ENCODE measurements at places on chromosomes 4 and X.

DNA sequence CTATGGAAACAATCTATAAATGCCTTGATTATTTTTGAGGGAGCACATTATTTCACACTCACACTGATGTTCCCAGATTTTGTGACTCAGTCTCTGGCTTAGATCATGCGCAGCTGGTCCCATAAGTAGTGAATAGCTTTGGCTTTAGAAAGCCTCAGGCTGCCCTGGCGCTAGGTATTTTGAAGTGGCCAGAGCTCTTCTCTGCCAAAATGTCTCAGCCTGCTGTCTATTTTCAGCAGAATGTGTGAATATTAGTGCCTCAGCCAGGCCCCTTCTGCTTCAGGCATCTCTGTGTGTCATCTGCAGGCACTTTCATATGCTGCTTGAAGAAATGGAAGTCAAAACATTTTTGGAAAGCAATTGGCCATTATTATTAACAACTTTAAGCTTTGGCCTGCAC lies 931.0 kb upstream of the INTU start:
- no peak for DNase-seq

- DNase-seq, result no peak
Measured at GRCh38 chr4:8516996-8517550, 63.1 kb upstream of the GPR78 start.

GRCh38 chr4:139515531-139515958 lies 40.5 kb downstream of the SETD7 start:
- no peak for DNase-seq

DNA sequence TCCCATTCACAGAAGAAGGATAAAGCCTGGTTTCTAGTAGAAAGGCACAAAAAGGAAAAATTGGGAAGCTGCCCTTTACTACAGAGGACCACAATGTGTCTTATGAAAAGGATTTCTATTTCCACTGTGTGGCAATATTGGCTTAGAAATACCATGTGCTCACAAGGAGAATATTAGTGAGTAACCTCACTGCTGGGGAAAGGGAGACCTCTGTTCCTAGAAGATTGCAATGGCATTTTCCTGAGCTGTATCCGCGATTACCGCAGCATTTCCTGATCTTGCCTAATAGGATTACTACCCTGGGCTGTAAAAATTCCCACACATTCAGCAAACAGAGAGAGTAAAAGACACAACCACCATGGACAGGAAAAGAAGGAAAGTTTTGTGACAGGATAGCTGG lies 308.8 kb upstream of the TECRL start:
- no peak for DNase-seq

- DNase-seq, result no peak
Measured at GRCh38 chrX:132561483-132561882, 72.6 kb upstream of the MBNL3 start.

DNA sequence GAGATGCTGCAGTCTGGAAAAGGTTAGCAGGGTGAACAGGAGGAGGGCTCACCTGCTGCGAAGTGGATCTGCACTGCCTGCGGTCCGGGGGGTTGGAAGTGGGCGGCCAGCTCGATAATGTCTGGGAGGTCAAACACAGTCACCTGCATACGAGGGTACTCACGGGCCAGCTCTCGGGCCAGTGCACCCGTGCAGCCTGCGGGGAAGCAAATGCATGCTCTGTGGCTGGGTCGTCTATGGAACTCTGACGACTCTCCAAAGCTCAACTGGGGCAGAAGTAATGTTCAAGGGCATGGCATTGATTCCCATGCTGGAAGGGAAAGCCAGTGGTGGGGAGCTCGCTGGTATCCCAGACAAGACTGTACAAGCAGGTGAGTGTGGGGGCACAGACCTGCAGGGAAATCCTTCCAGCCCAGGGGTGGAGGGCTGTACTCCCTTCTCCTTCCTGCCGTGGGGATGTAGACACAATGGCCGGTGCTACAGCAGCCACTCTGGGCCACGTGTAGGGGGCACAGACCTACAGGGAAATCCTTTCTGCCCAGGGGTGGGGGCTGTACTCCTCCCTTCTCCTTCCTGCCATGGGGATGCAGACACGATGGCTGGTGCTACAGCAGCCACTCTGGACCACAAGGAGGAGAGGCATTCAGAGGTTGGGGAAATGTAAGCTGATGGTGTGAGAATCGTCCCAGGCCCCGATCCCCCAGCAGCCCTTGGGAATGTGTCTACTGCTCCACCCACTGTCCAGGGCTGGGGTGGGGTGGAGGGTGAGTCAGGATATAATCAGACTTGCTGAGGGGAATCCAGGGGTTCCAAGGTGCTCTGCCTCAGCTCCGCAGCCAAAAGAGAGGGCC lies 26.2 kb upstream of the SLC25A6 start:
- no peak for DNase-seq

DNA sequence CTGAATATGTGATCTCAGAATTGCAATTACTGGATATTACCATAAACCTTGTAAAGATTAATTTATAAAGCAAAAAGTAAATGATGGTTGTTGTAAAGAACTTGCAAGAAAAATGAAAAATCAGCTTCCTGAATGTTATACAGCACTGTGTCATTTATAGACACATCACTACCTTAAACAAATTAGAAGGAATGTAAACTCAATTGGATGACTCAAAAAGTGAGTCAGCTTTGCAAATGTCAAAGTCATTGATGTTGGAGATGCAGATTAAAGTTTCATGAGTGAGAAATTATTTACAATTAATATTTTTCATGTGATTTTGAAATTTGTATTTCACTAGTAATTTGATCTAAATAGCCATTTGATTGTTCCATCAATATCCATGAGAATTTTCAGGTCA lies 193.2 kb downstream of the RAPGEF2 start:
- no peak for DNase-seq

DNA sequence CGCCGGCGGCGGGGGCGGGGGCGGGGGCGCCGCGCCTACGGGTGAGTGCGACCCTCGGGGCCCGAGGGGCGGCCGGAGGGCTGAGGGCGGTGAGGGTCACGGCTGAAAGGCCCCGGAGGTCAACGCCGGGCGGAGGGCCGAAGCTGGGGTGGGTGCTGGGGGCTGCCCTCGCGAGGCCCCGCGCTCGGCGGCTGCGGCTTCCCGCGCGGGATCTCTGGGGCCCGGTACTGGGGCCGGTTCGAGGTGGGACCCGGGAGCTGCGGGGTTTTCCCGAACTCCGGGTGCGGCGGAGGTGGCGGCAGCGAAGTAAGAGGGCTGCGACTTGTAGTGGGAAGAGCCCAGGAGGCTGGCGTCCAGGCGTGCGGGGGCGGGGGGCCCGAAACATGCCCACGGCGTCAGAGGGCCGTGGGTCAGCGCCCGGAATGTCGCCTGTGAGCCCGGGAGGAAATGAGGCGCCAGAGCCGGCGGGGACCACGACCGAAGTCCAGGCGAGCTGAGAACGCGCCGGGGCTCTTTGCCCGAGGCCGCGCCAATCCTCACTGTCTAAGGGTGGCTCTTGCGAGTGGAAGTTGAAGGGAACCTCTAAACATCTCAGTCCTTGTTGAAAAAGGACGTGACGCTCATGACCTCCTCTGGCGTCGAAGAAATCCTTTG lies 407 bp downstream of the IL13RA1 start:
- no peak for DNase-seq

GRCh38 chrX:121360280-121360679 lies 312.9 kb downstream of the GLUD2 start:
- DNase-seq, result no peak

GRCh38 chr4:102639598-102639997 lies 121.2 kb downstream of the MANBA start:
- DNase-seq, result no peak

DNA sequence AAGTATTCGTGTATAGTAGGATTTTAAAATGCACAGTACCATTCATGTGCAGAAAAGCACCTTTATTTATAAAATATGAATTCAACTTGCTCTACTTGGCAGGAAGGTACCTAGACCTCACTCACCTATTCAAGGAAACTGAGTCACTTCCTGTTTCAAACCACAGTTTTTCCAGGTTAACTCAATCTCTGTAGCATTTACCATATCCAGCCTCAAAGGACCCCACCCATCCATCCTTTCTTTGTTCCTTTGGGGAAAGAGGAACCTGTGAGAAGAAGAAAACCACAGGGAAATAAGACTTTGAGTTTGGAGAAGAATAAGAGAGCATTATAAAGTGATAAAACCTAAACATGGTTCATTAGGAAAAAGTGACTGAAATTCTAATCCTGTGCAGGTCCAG lies 250.7 kb downstream of the CBR4 start:
- no peak for DNase-seq

GRCh38 chrX:31993637-31994036 lies 921.8 kb upstream of the FTHL17 start:
- no peak for DNase-seq

- no peak for DNase-seq
Measured at GRCh38 chr4:114659386-114660008, 60.9 kb downstream of the UGT8 start.

GRCh38 chr4:101649790-101650515 lies 140.6 kb upstream of the BANK1 start:
- DNase-seq, result no peak

DNA sequence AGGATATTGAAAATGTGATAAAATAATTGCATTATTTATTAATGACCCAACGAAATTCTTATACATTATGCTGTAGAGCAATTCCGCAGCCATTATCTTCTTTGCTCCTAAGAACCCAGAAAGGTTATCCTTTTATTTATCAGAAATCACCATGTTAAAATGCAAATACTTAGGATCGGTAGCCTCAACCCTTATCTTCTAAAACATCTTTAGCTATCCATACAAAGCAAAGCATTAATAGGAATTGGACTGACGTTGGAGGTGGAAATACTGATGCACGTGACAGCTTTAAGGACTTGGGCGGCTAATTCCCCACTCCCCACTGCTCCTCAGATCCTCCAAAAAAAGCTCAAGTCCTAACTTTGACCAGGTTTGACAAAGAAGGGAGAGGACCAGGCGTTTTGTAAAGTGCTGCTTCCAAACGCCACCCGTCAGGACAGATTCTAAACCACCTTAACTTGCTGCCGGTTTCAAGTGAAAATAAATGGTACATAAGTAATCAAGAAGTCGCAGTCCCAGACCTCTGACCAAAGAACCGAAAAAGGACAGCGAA lies 539 bp upstream of the SPCS3 start:
- DNase-seq, result no peak

- DNase-seq, result no peak
Measured at GRCh38 chr4:22531311-22532019, 15.6 kb upstream of the ADGRA3 start.

- DNase-seq, result no peak
Measured at GRCh38 chr4:83054928-83055327, 19.9 kb downstream of the COPS4 start.

GRCh38 chr4:25096981-25097443 lies 63.2 kb downstream of the SEPSECS start:
- no peak for DNase-seq

DNA sequence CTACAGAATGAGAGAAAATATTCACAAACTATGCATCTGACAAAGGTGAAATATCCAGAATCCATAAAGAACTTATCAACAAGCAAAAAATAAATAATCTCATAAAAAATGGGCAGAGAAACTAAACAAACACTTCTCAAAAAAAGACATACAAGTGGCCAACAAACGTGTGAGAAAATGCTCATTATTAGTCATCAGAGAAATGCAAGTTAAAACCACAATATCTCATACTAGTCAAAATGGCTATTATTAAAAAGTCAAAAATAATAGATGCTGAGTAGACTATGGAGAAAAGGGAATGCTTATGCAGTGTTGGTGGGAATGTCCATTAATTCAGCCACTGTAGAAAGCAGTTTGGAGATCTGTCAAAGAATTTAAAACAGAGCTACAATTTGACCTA lies 533.3 kb downstream of the TMA16 start:
- DNase-seq, result no peak

- no peak for DNase-seq
Measured at GRCh38 chr4:159232465-159233106, 129.7 kb downstream of the RAPGEF2 start.

DNA sequence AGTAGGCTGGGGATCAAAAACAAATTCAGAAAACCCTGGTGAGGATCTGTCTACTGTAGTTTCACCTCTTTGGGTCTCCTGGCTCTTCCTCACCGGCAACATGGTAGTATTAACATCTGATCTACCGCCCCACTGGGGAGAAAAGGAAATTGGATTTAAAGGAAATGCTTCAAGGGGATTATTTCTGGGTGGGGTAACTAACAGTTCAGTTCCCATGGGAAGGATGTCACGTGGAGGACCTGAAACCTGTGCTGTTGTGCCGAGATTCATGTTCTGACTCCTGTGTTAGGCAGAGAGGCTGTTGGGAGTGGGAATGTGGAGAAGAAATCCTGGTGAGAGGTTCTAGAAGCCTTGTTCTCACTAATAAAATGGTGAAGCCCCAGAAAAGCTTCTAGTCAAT lies 254.4 kb downstream of the BCOR start:
- no peak for DNase-seq

GRCh38 chr4:18980516-18981233 lies 959.1 kb upstream of the LCORL start:
- DNase-seq, result no peak

GRCh38 chr4:130484826-130485225 lies 1388.9 kb downstream of the C4orf33 start:
- no peak for DNase-seq

- DNase-seq, result no peak
Measured at GRCh38 chrX:149131774-149132173, 373.3 kb downstream of the IDS start.

- no peak for DNase-seq
Measured at GRCh38 chr4:80465238-80465637, 129.7 kb downstream of the CFAP299 start.

DNA sequence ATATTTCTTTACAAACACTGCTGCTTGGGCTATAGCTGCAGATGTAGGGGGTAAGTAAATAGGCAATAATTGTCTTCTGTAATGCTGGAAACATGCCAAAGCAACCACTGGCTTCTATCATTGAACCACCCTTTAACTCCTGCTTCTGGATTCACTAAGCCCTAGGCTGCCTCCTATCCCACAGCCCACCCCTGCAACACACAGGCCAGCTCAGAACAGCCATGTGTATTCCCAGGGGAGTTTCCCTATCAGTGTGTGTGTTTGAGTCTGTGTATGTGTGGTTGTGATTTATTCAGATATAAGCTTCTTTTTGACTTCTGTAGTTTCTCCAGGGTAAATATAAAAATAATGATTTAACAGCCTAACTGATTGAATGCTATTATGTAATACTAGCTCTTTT lies 291.3 kb downstream of the PCDH10 start:
- no peak for DNase-seq

- DNase-seq, result no peak
Measured at GRCh38 chr4:188400451-188400850, 261.2 kb downstream of the TRIML1 start.

GRCh38 chr4:142035566-142035965 lies 399.2 kb downstream of the IL15 start:
- DNase-seq, result no peak

DNA sequence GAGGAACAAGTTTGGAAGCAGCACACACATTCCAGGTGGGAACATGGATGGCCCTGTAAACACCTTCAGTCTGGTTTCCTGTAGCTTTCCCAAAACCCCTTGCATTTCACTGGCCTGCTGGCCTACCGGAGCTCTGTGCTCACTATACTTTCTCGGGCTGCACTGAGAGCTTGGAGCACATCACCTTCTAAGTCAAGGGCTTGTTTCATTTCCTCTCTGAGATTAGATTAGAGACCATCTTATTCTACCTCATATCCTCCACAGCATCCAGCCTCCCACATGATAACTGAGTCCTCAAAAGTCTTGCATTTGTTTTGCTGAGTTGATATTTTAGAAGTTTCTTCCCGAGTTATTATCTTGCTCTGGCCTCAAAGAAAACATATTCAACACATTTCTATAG lies 147.7 kb downstream of the RASL11B start:
- no peak for DNase-seq

All from stimulated activated naive CD4-positive, alpha-beta T cell (primary cell).